Hematopoietic multipotent progenitor cell treated with erythropoietin and hydrocortisone succinate and interleukin-3 and kit ligand, for 8 days (in vitro differentiated cells): ENCODE measurements at places on chromosomes 7 and 10.
A peak's percentile ranks its signal among the peaks of the same experiment; 100 is the strongest.

- no peak for DNase-seq
These were observed 150.3 kb downstream of the PIP4K2A start for GRCh38 chr10:22564060-22564459.

DNA sequence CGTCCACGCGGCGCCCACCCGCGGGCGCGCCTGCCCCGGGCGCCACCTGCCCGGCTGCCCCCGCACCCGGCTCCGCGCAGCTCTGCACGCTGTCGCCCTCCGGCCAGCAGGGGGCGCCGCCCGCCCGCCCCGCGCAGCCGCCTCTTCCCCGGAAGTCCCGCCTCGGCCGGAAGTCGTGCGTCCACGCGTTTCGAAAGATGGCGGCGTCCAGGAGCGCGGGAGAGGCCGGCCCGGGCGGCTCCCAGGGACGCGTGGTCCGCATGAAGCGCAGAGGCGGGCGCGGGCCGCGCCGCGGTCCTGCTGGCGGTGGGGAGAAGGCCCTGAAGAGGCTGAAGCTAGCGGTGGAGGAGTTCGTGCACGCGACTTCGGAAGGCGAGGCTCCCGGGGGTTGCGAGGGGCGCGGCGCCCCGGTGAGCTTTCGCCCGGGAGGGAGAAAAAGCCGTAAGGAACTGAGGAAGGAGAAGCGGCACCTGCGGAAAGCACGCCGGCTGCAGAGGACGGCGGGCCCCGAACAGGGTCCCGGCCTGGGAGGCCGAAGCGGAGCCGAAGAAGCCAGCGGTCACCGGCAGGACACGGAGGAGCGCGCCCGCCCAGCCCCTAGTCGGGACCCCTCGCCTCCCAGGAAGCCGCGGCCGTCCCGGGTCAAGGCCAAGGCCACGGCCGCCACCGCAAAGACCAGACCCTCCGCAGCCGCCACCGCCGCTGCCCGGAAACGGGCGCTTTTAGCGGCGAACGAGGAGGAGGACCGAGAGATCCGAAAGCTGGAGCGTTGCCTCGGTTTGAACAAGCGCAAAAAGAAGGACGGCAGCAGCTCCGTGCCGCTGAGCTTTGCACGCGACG lies at the start of gene NOM1:
Gene NOM1 (plus strand): TSS at position 172 of the 840 bp plus-strand sequence. CDS start 26 bp downstream, at position 198.
- peak; percentile 86 for DNase-seq

DNA sequence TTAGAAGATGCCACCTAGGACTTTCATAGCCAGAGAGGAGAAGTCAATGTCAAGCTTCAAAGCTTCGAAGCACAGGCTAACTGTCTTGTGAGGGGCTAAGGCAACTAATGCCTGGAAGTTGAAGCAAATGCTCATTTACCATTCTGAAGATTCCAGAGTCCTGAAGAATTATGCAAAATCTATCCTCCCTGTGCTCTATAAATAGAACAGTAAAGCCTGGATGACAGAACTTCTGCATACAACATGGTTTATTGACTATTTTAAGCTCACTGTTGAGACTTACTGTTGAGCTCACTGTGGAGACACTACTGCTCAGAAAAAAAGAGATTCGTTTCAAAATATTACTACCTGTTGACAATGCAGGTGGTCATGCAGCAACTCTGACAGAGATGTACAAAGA lies 28.6 kb downstream of the TNS3 start:
- DNase-seq = no peak

DNA sequence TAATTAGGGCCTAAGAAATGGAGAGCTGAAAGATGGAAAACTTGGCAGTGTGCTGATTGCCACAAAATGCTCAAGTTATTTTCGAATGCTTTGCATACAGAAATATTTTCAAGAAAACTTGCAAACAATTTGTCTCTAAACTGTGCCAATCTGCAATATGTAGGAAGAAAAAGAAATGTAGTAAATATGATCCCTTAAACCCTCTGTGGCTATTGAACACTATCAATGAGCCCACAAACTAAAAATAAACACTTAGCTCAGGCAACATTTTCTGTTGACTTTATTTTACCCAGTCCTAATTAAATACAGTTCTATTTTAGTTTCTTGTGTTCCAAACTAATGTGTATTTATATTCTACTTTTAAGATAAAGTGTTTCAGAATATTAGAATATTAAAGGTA lies 342.1 kb downstream of the SEMA3D start:
- DNase-seq = no peak

DNA sequence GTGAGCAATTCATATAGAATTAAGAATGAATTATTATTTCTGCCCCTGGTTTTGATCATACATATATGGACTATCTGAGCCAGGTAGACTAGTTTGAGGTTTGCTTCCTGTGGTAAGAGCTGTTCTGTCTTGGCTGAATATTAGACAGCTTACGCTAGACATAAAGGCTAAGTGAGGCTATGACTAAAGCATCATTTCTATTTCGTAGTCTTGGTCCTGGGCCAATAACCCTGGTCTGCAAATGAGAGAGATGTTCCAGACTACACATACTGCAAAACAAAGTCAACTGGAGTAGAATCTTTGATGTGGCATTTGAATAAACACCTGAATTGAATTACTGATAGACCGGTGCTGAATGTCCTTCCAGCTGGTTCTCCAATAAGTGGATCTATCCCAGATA lies 40.8 kb upstream of the CACNB2 start:
- DNase-seq = no peak
